Dermis microvascular lymphatic vessel endothelial cell (primary cell): ENCODE measurements at places on chromosomes 2 and 18. TPM values are rescaled to one million over a fixed set of nuclear protein-coding genes. Genes with fewer than 3 reads are reported as not detected.

DNA sequence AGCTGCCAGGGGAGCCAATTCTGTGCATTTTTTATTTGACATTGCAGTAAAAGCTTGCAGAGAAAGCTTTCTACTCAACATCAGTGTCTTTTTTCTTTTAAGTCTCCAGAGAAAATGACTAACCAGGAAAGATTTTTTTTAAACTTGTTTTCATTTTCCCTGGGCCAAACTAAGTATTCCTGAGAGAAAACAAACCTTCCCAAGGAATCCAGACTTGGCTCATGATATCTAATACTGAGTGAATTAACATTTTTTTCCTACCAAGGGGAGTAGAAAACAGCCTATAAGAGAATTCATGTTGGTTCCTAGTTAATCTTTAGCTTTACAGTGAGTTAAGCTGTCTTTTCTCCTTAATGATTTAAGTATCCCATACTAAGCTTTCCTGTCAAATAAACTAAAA, 46.7 kb downstream of the DAPL1 start:
- peak; percentile 74 for DNase-seq

PLGLB1 gene
- 0.39 and 0.63 TPM in 2 replicates for total RNA-seq

GRCh38 chr2:23803965-23804542, 122.9 kb downstream of the ATAD2B start:
- DNase-seq, result no peak

DNA sequence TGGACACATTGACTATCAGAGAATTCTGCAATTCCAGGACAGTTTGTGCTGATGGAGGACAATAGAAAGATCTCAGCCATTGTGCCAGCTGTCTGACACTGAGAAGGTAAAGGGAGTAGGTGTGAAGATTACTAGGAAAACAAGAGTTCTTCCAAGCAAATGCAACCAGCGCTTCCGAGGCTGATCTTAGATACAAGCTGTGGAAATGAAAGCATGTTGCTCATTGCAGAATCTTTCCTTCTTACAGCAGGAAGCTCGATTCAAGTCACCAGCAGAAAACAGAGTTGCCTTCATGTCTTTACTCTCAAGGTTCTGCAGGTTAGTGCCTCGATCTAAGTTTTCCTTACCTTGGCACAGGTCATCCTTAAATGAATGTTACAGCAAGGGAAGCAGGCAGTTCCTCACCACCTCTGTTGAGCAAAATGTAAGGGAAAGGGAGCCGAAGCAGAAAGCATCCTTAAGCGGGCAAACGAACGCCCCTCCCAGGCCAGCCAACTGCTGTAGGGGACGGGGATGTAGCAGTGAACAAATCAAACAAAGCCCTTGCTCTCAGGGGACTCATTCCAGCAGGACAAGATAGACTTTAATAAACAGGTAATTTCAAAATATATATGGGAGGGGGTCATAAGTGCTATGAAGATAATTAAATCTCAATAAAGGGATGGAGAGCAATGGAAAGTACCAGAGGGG, 54.3 kb downstream of the MARCHF4 start:
- DNase-seq, result no peak

SLC11A1 gene
- under 0.01 and 0.13 TPM in 2 replicates for total RNA-seq

SLC5A7 gene
- total RNA-seq, result not detected in 2 replicates

- DNase-seq, result no peak
These were observed 158.7 kb downstream of the PXDN start for GRCh38 chr2:1585635-1586034.

- no peak for DNase-seq
These were observed 447.5 kb downstream of the BCL11A start for GRCh38 chr2:60105906-60106305.

KLHL41 gene
- total RNA-seq, result under 0.01 and 0.13 TPM in 2 replicates

- DNase-seq, result no peak
These were observed 17.2 kb downstream of the LNPK start for GRCh38 chr2:175984846-175985245.

PCGF1 gene
- 8.1 and 11.0 TPM in 2 replicates for total RNA-seq

ABCG5 gene
- not detected in 2 replicates for total RNA-seq
